ENCODE measurements at places on chromosomes 4 and X.

DNA sequence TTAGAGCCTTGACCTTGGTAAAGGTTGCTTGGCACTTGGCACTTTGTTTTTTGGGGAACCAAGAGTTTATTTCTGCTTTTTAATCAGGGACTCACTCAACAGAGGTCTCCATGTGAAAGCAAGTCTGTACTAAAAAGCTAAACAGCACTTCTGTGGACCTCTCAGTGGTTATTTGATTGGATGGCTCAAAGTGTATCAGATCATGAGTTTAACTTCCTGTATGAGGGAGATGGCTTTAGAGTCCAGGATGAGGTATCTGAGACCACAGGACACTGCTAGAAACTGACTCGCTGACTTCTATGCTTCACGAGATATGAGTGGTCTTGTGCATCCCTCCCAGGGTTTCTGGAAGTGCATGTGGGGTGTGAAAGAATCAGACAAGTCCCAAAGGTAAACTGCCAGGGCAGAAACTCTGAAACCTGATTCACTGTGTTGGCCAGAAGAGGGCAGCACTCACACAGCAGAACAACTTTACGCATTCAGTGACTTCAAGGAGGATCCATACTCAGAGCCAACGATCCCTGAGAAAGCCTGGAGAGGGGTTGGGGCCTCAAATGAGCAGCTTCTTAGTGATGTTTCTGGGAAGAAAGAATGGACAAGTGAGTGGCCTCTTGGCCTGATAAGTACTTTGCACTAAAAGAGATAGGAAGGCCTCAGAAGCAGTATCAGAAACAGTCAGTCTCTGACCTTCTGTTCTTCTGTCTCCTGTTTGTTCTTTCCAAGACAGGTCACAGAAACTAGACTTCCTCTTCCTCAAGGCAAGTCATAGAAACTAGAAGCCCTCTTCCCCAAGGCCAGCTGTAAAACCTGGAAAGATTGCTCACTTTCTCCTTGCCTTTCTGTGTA lies 220.3 kb upstream of the CXCL13 start:
- peak; percentile 52 for ATAC-seq

DNA sequence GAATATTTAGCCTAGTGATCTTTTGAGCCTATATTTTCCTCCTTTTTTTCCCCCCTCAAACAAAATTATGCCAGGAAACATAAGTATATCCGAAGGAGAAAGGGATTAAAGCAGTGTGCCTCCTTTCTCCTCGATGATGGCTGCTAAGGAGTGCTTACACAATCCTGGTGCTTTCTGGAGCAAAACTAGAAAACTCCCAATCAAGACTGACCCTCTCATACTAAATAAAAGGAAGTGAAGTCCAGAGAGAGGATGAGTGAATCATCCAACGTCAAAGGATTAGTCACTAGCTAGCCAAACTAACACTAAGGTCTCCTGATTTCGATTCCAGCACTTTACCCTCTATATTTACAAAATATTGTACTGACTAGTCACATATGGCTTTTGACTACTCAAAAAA lies 146.8 kb downstream of the PPP3CA start:
- peak; percentile 87 for ATAC-seq

DNA sequence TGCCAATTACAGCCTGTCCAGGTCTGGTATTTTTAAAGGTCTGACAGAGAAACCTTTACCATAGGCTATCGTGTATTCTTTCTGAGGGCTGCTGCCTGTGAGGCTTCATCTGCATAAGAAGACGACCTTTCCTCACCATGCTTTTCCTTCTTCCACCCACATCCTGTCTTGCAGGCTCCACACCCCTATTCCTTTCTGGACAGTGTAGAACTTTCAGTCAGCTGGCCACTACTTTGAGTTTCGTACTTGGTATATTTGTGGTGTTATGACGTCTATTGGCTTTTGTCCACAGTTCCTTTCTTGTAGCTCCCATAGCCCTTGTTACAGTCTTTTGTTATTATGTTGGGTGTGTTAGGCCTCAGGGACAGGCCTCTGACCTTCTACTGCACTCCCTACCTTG lies 311.4 kb downstream of the RAPGEF2 start:
- ATAC-seq, result no peak

- peak; percentile 75 for ATAC-seq
These were observed at the start of gene BMP3 for GRCh38 chr4:81030061-81030980. BMP3 (plus strand) TSS chr4:81030708; CDS start chr4:81031285, 577 bp downstream.

DNA sequence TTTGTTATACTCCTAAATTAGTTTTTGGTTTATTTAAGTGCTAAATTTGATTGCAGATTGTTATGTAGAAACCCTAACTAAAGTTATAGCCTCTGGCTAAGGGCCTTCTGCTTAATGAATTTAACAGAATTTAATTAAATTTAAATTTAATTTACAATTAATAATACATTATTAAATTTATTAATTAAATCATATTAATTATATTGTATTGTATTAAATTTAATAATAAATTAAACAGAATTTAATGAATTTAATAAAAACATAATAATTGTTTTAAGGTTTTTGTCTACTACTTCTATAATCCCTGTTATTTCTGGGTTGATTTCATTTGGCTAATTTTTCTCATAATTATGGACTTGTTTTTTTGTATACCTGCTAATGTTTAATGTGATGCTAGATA lies 141.9 kb upstream of the TECRL start:
- no peak for ATAC-seq

- no peak for ATAC-seq
These were observed 49.8 kb upstream of the TNIP3 start for GRCh38 chr4:121213940-121214339.

DNA sequence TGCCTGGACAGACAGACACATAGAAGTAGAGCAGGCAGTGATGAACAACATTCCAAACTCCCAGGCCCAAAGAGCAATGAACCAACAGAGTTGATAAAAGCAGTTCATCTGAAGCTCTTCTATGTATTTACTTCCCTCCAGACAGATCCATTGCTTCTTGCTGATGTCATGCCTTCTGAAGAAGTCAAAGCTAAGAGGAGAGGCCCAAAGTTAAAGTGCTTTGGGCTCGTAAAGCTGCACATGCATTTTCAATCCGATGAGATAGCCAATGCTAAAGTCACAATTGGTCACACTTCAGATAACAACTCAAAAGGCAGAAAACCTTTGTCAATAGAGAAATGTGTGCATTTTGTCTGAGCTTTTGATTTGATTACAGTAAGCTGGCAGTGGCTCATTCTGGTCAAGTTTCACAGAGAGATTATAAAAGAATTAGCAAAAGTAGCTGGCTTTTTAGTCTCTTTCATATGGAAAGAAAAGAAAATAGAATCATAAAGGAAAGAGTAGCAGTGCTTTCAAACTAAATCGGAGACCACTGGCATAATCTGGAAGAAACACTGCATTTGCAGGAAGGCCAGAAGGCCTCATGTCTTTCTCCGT lies 82.0 kb downstream of the GPC4 start:
- no peak for ATAC-seq

- ATAC-seq, result no peak
These were observed 737 bp downstream of the NELFA start for GRCh38 chr4:2007804-2008670.

- ATAC-seq, result no peak
These were observed 61.4 kb upstream of the CLDN34 start for GRCh38 chrX:9905721-9906120.

GRCh38 chr4:23614284-23614892 lies 275.5 kb downstream of the PPARGC1A start:
- ATAC-seq, result no peak

DNA sequence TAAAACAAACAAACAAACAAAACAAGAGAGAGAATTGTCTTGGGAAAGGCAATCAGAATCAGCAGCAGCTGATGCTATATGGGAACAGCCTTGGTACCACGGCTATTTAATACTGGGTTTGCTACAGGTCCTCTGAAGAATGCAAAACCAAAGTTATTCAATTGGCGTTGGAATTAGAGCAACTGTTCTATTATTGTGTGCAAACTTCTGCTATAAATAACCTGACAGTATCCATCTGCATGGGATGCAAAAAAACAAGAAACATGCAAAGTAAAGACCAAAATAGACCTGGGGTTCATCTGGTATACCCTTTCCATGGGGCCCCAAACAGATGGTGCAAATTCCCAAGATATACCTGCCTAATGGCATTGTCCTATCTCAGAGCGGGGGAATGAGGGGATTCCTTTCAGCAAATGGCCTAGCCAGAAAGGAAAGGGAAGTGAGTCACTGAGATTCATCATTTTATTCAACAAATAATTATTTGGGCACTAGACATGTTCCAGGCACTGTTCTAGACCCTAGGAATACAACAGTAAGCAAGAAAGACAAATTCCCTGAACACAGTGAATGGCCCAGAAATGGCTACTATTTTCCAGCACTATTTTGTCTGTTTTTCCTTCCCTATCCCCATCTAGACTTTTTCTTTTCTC lies 268.9 kb downstream of the FBXW7 start:
- ATAC-seq, result no peak

DNA sequence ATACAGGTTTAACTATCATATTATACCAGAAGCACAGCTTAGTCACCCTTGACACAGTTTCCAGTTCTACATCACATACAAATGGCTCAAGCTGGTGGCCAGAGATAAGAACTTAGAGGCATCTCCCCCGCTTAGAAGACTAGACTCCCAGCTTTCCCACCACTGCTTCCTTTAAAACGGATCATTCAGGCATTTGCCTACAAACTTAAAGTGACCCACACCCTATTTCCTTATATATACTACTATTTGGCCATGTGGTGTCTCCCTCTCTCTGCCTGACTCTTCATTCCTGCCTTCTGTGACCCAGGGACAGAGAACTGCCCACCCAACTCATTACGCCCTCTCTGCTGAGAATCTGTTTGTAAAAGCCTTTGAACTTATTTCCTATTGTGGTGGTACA lies 781.2 kb upstream of the DIAPH2 start:
- no peak for ATAC-seq

DNA sequence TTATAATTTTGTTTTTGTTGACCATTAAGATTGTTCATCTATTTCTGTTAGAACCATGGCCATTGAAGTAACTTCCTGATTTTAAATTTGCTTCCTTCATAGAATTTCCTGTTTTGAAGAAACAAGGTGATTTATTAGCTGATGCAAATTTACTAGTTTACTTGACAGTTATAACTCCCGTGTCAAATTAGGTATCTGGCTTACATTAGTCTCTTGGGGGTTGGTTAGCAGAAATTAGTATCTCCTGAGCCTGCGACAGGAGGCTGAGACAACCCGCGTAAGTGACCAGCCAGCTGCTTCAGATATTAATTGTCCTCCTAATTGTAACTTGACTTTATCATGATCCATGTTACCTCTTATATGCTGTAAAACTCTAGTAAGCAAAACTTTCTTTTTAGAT lies 154.3 kb downstream of the CFAP299 start:
- ATAC-seq, result no peak

DNA sequence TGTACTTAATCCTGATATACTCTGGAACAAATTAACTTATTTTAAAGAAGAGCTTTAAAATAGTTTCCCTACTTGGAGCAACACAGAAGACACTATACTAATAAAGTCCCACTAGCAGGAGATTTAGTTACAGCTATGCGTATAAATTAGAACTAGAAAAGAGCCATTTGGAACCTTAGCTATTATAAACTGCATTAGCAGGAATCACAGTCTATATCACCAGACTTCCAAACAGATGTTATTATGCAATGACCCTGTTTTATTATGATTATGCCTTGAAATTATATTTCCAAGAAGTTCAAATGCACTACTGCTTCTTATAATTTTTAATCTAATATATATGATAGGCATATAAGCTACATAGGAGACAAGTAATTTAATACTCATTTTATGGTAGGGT lies 95.5 kb upstream of the WDR44 start:
- ATAC-seq, result no peak

DNA sequence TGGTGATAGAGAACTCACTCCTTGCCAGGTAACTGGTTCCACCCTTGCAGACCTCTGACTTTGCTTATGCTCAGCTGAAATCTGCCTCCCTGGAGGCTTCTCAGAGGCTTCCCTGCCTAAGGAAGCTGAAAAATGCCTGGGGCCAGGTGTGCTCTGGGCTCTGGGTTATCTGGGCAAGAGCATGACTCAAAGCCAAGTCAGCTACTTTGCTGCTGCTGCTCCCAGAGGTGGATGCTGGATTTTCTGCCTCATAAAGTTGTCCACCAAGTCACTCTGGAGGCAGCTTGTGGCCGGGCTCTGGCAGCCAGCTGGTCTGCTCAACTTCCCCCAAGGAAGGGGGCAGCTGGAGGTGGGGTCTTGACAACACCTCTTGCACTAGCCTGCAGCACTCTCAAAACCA lies 132.7 kb downstream of the PJA1 start:
- no peak for ATAC-seq

GRCh38 chr4:184460499-184461285 lies 13.7 kb downstream of the IRF2 start:
- ATAC-seq, result no peak

GRCh38 chr4:133823177-133823576 lies 378.4 kb downstream of the PABPC4L start:
- no peak for ATAC-seq

GRCh38 chr4:62377700-62378099 lies 1177.6 kb downstream of the ADGRL3 start:
- no peak for ATAC-seq

- ATAC-seq, result no peak
These were observed 47.0 kb downstream of the SNX25 start for GRCh38 chr4:185256446-185256845.

- ATAC-seq, result no peak
These were observed 184.7 kb upstream of the FRMPD4 start for GRCh38 chrX:11953615-11954014.

DNA sequence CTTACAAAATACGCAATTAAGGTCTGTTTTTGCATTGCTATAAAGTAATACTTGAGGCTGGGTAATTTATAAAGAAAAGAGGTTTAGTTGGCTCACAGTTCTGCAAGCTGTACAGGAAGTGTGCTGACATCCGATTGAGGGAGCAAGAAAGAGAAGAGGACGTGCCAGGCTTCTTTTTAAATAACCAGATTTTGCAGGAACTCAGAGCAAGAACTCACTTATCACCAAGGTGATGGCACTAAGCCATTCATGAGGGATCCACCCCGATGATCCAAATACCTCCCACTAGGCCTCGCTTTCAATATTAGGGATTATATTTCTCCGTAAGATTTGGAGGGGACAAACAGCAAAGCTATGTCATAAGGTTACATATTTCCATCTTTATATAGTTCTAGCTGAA lies 456.7 kb downstream of the GLUD2 start:
- ATAC-seq, result no peak

DNA sequence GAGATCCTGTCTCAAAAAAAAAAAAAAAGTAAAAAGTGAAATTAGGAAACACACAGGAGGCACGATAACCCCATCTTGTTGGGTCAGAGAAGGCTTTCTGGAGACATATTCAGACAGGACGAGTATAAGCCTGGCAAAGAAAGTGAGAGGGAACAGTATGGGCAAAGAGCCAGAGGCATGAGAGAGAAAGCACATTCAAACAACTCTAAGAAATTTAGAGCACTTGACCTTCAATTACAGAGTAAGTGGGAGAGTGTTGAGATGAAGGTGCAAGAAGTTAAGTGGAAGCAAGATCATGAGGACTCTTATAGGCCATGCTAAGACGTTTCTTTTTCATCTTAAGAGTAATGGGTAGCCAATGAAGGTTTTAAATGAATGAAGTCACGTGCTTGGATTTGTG lies 70.4 kb downstream of the ELOVL6 start:
- no peak for ATAC-seq

GRCh38 chrX:39822133-39822748 lies 275.5 kb downstream of the BCOR start:
- ATAC-seq, result no peak

GRCh38 chr4:88709989-88710388 lies 12.4 kb upstream of the NAP1L5 start:
- no peak for ATAC-seq

GRCh38 chrX:120749141-120749846 lies 119.4 kb upstream of the C1GALT1C1 start:
- no peak for ATAC-seq

- ATAC-seq, result no peak
These were observed 74.1 kb downstream of the BANK1 start for GRCh38 chr4:101864660-101865059.

Measured in gastroesophageal sphincter (tissue), 4 donors.